ENCODE measurements at places on chromosomes 5 and 9. TPM values are rescaled to one million over a fixed set of nuclear protein-coding genes. Genes with fewer than 3 reads are reported as not detected.

- no peaks in the 10 kb centered on the region for H3K36me3 ChIP-seq
- DNase-seq, result no peak
- H3K27me3 ChIP-seq, result no peaks in the 10 kb centered on the region
- no peak overlapping the region for H3K27ac ChIP-seq
- no peak overlapping the region for H3K4me3 ChIP-seq
Measured at GRCh38 chr9:15211815-15212495, 95.1 kb downstream of the TTC39B start.

GRCh38 chr9:117430813-117431212, 16.0 kb upstream of the ASTN2 start:
- H3K27ac ChIP-seq, result no peak overlapping the region
- peaks cover 31% of the 10 kb centered on the region for H3K27me3 ChIP-seq
- H3K36me3 ChIP-seq, result no peaks in the 10 kb centered on the region
- DNase-seq, result no peak

- no peak for DNase-seq
- peaks cover 2% of the 10 kb centered on the region for H3K36me3 ChIP-seq
- H3K4me3 ChIP-seq, result no peak overlapping the region
- H3K27me3 ChIP-seq, result no peaks in the 10 kb centered on the region
Measured at GRCh38 chr9:88372103-88372654, 16.1 kb upstream of the SPIN1 start.

GRCh38 chr5:5598547-5599113, 176.2 kb downstream of the ICE1 start:
- no peak for DNase-seq
- no peaks in the 10 kb centered on the region for H3K36me3 ChIP-seq
- H3K27me3 ChIP-seq, result no peaks in the 10 kb centered on the region
- no peaks in the 10 kb centered on the region for H3K4me1 ChIP-seq

DNA sequence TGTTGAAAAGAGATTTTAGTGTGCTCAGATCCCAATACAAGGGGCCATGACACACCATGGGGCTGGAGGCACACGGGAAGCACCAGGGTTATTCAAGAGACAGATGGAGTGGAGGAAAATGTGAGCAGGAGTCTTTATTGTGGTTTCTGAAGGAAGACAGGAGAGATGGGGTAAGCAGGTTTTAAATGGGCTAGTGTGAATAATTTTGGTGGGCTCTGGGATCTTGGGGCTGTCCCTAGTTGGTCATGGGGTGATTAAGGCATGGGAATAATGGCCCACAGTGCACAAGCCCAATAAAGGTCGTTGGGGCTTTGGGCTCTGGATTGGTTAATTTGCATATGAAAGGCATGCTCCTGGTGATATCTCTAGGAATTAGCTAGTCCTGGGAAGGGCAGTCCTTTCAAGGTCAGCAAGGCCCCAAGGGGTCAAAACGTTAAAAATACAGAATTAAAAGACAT, 3.6 kb upstream of the SCGB3A2 start:
- peaks cover 69% of the 10 kb centered on the region for H3K27me3 ChIP-seq
- H3K4me1 ChIP-seq, result peaks cover 13% of the 10 kb centered on the region
- no peak for DNase-seq
- peaks cover 21% of the 10 kb centered on the region for H3K36me3 ChIP-seq
- H3K27ac ChIP-seq, result no peak overlapping the region

GRCh38 chr9:89919171-89919681, 314.4 kb downstream of the GADD45G start:
- DNase-seq, result no peak
- peaks cover 35% of the 10 kb centered on the region for H3K4me1 ChIP-seq
- H3K4me3 ChIP-seq, result no peak overlapping the region
- H3K27me3 ChIP-seq, result peaks cover 19% of the 10 kb centered on the region
- no peak overlapping the region for H3K27ac ChIP-seq

DNA sequence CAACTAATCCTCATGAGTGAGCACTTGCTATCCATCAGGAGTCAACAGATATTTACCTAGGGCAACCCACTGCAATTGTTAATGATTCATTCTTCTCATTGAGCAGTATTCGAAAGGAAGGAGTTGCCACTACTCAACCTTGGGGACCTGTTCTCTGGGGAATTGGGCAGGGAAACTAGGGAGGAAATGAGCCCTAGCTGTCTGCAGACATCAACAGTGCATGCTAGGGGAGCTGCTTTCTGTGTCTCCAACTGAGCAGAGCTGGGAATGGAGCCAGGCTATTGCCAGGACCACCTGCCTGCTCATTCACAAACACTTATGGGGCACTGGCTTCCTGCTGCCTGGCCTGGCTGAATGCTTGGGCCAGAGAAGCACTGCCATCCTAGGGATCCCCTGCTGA, 183.4 kb downstream of the TMEM38B start:
- peaks cover 7% of the 10 kb centered on the region for H3K4me1 ChIP-seq
- no peak overlapping the region for H3K4me3 ChIP-seq
- H3K27ac ChIP-seq, result no peak overlapping the region

GRCh38 chr5:76526950-76527583, 96.1 kb downstream of the F2RL2 start:
- H3K36me3 ChIP-seq, result no peaks in the 10 kb centered on the region
- peaks cover 14% of the 10 kb centered on the region for H3K4me1 ChIP-seq
- H3K4me3 ChIP-seq, result no peak overlapping the region
- DNase-seq, result no peak
- no peak overlapping the region for H3K27ac ChIP-seq

GRCh38 chr5:132467287-132467984, 23.1 kb downstream of the IRF1 start:
- no peaks in the 10 kb centered on the region for H3K27me3 ChIP-seq
- H3K4me3 ChIP-seq, result no peak overlapping the region
- peaks cover 16% of the 10 kb centered on the region for H3K4me1 ChIP-seq
- H3K36me3 ChIP-seq, result no peaks in the 10 kb centered on the region
- H3K27ac ChIP-seq, result no peak overlapping the region
- no peak for DNase-seq

GRCh38 chr5:139669662-139670368, 21.7 kb downstream of the CXXC5 start:
- H3K4me3 ChIP-seq, result peak overlapping the region; percentile 35
- H3K36me3 ChIP-seq, result no peaks in the 10 kb centered on the region
- DNase-seq, result no peak
- peaks cover 45% of the 10 kb centered on the region for H3K4me1 ChIP-seq

GRCh38 chr9:70746760-70747159, 332.3 kb upstream of the KLF9 start:
- H3K4me3 ChIP-seq, result no peak overlapping the region
- DNase-seq, result no peak
- H3K27ac ChIP-seq, result no peak overlapping the region

- no peak overlapping the region for H3K27ac ChIP-seq
- peaks cover 8% of the 10 kb centered on the region for H3K36me3 ChIP-seq
- no peaks in the 10 kb centered on the region for H3K4me1 ChIP-seq
Measured at GRCh38 chr5:1995491-1995890, 112.8 kb upstream of the IRX4 start.

Gene PLAC8L1
- 1.8 TPM for total RNA-seq

Gene LCN9
- 0.30 TPM for total RNA-seq

Gene ELOVL7
- 0.96 TPM for total RNA-seq
